Umbilical cord (tissue), 2 donors: ENCODE measurements at places on chromosomes 11 and 22.
A peak's percentile ranks its signal among the peaks of the same experiment; 100 is the strongest.

GRCh38 chr11:126956635-126957034 is 43.9 kb downstream of the KIRREL3 start:
- no peak for DNase-seq

DNA sequence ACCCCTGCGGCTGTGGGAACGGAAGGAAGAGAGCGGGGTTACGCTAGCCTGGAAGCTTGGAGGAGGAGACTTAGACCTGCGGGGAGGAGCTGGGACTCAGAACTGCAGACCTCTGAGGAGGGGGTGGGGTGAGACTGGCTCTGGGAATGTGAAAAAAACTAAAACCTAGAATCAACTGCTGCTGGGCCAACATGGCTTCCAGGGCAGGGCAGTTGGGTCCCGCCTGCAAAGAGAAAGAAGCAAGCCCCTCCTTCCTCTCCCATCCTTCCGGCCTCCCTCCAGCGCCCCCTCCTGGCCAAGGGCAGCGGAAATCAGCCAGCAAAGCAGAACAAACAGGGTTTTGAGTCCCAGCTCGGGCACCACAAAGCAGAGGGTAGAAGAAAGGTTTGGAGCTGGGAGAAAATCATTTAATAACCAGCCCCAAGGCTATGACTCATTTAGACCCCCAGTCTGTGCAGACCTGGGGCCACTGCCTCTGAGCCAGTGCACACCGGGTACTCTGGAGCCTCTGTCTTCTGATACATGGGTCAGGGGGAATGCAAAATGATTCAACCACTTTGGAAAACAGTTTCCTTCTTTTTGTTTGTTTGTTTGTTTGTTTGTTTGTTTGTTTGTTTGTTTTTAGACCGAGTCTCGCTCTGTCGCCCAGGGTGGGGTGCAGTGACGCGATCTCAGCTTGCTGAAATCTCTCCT is 7.3 kb upstream of the NCF4 start:
- peak; percentile 26 for DNase-seq

DNA sequence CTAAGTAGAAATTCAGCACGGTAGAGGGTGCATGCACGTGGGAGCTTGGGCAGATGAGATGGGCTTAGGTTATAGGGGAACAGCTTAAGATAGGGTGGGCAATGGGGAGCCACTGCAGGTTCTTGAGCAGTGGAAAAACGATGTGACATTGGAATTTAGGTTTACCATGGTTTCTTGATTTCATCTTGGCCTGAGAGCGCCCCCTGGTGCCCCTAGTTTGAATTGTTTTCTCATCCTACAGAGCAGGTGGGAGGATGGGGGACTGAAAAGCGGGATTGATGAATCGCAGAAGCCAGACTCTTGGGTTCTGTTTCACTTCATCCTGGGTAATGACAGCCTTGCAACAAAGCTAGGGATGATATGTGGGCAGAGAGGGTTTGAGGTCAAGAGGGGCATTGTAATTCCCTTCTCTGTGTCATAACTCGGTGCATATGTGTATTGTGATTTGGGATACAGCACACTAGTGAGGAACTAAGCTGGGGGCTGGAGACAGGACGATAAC is 6.7 kb upstream of the MCAM start:
- DNase-seq: peak; percentile 82

DNA sequence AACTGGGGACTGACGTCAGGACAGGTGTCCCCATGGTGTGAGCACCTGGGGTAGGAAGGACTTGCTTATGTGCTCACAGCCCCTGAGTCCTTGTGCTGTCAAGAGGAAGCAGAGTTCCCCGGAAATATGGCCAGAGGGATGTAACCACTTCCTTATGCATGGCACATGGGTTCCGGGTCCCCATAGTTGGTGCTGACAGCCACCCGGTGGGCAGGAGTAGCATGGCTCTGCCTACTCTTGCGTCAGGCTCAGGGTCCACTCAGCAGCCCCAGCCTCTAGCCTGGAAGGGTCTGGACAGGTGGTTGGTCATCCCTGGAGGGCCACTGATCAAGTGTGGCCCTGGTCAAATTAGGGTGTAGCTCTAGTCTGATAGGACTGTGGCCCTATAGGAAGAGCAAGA is 42.8 kb upstream of the CCND1 start:
- DNase-seq: no peak

DNA sequence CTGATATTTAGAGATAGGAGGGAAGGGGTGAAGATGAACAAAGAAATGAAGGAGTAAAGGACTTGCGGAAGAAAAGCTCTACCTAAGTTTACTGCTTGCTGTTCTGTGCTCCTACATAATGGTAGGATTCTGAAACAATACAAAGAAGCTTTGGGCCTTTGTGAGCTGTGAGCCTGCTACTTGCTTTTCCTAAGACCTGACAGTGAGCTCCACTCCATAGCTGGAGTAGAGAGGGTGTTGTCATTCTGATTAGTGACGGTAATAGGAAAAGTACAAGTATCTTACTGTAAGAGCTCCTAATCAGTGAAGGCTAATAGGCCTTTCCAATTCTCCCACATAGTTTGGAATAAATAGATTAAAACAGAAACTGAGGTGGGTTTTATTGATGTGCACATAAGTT is 75.9 kb downstream of the PARVA start:
- DNase-seq: no peak

- no peak for DNase-seq
Measured at GRCh38 chr11:720642-721246, 14.7 kb downstream of the EPS8L2 start.

GRCh38 chr11:104918113-104918824 is 20.0 kb upstream of the CASP12 start:
- peak; percentile 39 for DNase-seq

GRCh38 chr22:24429411-24430365 is 2.3 kb downstream of the ADORA2A start:
- no peak for DNase-seq

DNA sequence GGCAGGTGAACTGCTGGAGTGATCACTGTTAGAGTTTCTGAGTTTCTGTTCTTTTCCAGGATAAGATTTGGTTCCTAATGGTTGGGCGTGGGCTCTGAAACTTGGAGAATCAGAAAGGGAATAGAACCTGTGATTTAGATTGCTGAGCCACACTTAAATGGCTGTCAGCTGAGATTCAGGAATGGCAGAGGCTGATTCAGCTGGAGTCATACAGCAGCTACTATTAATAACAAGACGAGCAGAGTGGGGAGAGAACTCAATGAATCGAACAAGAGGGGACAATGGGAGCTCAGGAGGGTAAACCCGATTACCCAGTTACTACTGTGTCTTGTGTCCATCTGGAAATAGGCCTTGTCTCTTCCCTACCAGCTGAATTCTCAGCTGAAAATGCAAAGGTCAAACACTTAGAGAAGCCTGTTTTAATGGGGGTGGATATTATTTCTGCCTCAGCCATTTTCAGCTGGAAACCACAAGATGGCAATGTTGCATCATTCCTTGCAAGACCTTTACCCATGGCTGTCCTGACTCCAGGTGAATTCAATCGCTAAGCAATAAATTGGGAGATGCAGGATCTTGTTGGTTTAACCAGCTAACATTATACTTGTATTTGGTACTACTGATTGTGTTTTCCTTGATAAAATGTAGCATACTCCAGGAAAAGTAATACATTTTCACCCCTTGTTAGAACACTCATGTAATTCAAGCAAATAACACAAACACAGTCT is 104.5 kb upstream of the RAG2 start:
- DNase-seq: peak; percentile 76

DNA sequence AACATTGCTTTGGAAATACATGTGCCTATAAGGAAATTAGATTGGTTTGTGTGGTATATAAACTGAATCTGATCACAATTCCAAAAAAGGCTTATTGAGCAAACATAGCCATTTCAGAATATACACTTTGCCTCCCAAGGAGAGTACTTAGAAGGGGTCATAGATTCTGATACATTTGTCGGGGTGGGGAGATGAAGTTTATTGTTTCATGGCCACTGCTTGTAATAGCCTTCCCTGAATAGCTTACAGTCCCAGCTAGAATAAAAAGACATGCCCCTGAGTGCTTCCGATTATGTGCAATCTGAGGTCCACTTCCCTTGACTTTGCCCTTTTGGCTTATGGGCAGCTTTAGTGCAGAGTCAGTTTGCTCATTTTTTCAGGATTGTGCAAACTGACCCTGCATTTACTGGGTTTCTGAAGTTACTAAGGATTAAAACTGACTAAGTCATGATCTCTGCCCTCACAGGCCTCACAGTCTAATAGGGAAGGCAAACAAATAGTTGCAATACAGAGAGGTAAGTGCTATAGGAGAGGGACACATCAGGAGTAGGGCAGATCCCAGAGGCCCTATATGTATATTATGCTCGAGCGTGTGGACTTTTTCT is 184.2 kb downstream of the BLID start:
- no peak for DNase-seq

DNA sequence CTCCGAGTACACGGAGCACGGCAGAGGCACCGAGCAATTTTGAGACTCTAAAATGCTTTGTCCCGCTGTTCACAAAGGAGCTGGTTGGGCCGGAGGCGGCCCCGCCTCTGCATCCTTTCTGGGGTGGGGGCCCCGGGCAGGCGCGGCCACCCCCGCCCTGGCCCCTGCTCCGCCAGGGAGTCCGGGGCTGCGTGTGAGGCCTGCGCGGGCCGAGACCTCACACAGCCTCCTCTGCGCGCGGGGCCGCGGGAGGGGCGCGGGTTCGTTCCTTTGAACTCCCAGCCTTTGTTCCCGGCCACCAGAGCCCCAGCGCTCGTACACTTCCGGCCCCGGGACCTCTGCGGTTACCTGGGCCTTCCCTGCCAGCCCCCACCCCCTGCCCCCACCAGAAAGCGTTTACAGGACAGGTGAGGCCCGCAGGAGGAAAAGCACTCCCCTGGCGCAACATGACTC is 1.6 kb downstream of the FGF19 start:
- no peak for DNase-seq

GRCh38 chr22:35705141-35705540 is 12.5 kb upstream of the APOL5 start:
- peak; percentile 21 for DNase-seq

GRCh38 chr11:14360976-14361375 is 2.0 kb upstream of the RRAS2 start:
- DNase-seq: no peak
